HepG2 (cell line): ENCODE measurements at places on chromosomes 5 and 9. TPM values are rescaled to one million over a fixed set of nuclear protein-coding genes. Genes with fewer than 3 reads are reported as not detected.

Gene PARP8
- polyA plus RNA-seq, result 0.04 and 0.11 TPM in 2 replicates

Gene C5orf52
- polyA plus RNA-seq, result not detected in 2 replicates

Gene PCDHA9
- polyA plus RNA-seq, result 0.03 and 0.04 TPM in 2 replicates

Gene PROB1
- 1.1 and 1.9 TPM in 2 replicates for polyA plus RNA-seq

Gene SWI5
- polyA plus RNA-seq, result 41.0 and 48.7 TPM in 2 replicates

Gene SHROOM1
- 25.7 and 34.5 TPM in 2 replicates for polyA plus RNA-seq
